Cardiac septum (tissue), 1 donor: ENCODE measurements at places on chromosomes 12 and 14. TPM values are rescaled to one million over a fixed set of nuclear protein-coding genes. Genes with fewer than 3 reads are reported as not detected.

CELA1 gene
- total RNA-seq, result not detected

NTF3 gene
- 0.70 TPM for total RNA-seq

APOLD1 gene
- 13.0 TPM for total RNA-seq

KRT83 gene
- not detected for total RNA-seq

HOXC6 gene
- 0.43 TPM for total RNA-seq

DNA sequence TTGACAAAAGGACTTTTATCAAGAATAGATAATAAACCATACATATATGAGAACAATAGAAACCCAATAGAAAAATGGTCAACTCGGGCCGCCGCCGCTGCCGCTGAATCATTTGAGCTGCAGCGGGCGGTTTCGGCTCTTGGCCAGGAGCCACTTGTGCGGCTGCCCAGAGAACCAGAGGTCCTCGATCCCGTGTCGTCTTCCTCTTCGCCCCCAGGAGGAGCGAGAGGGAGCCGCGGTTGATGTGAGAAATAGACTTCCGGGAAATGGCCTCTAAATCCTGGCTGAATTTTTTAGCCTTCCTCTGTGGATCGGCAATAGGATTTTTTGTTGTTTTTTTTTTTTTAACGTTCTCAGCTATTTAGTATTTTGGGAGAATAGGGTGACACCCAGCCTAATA, 44.8 kb downstream of the CPSF6 start:
- peak; percentile 82 for DNase-seq

DNA sequence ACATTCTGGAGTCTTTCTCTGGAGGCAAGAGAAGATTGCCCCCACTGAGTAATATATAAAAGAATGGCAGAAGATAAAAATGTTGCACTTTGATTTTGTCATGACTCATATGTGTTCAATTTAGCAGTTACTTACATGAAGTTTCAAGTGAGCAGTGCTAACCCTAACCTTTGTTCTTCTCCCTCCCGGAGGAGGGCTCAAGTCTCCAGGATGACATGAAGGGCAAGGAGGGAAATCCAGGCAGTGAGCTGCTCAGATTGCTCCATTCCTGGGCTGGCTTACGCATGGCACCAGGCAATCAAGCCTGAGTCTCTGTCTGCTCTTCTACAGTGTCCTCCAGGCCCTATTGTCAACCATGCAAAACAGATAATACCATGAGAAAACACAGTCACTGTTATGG, 322.3 kb downstream of the DUSP6 start:
- no peak for DNase-seq

GRCh38 chr14:100289916-100290606, 16.2 kb downstream of the SLC25A29 start:
- DNase-seq, result peak; percentile 41
